ENCODE measurements at places on chromosomes 13 and 19. TPM values are rescaled to one million over a fixed set of nuclear protein-coding genes. Genes with fewer than 3 reads are reported as not detected.

- DNase-seq = no peak
These were observed 991.7 kb downstream of the EFNB2 start for GRCh38 chr13:105543742-105544141.

GRCh38 chr19:39112338-39112890 is 13.2 kb upstream of the PAK4 start:
- DNase-seq = no peak

GRCh38 chr13:98731925-98732324 is 20.5 kb downstream of the SLC15A1 start:
- no peak for DNase-seq

GRCh38 chr19:2266183-2266993 is 10.2 kb upstream of the JSRP1 start:
- peak; percentile 92 for DNase-seq

GRCh38 chr19:17448131-17448967 is at the start of gene TMEM221:
Gene TMEM221, minus strand, starts transcription at chr19:17448668. Its CDS starts 206 bp downstream, at chr19:17448462.
- peak; percentile 63 for DNase-seq

GRCh38 chr19:30563691-30564090 is 191.5 kb downstream of the ZNF536 start:
- no peak for DNase-seq

GRCh38 chr13:75870397-75870903 is 234.3 kb downstream of the LMO7 start:
- DNase-seq = no peak

DNA sequence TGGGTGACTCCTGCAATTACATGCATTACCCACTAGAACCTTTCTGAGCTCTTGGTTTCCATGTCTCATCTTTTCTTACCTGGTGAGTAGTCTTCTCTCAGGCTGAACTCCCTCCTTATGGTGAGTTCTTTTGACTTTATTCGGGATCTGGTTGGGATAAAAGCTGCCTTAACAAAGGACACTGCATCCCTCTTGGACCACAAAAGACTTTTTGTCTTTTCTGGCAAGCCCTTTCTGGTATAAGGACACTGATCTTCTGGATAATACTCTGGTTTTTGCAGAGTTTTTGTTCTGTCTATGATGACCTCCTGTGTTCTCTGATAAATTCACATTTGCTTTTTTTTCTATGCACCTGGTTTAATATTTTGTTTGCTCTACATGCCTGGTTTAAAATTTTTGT is 66.7 kb downstream of the SLITRK1 start:
- DNase-seq = no peak

DNA sequence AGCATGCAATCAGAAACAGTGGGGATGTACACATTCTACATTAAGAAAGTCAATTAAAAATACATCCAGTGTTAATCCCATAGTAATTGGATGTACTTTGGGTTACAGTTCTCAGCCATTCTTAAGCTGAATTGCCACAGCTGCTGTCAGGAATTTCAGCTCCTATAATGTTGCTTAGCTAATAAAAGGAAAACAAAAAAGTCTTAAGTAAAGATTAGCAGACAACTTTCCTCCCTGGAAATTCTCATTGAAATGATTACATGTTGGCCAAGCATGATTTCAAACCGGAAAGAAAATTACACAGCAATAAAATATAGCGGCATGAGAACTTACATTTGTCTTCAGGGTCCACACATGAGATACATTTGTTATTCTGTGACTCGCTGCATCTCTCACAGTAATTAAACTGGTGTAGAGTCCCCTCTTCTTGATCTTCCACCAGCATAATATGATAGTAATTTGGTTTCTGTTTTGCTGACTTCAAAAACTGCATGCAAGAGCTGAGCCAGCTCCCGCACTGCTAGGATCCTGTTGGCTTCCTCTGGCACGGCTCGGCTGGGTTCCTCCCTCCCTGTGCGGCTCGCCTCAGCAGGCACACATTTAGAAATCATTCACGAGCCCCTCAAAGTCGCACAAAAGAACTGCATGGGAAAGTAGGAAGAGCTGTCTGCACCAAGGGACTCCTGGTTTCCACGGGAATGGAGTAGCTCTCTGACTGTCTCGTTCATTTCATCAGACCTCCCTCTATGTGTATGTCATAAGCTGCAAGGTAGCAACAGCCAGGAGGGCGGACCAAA is at the start of gene HTR2A:
Gene HTR2A (minus strand): TSS at position 713 of the 797 bp plus-strand sequence. CDS start 1,147 bp downstream, outside the sequence.
- DNase-seq = peak; percentile 48

- no peak for DNase-seq
These were observed 904 bp upstream of the SOX1 start for GRCh38 chr13:112065867-112066623.

GRCh38 chr19:38543807-38544568 is 73.8 kb downstream of the MAP4K1 start:
- peak; percentile 49 for DNase-seq

DNA sequence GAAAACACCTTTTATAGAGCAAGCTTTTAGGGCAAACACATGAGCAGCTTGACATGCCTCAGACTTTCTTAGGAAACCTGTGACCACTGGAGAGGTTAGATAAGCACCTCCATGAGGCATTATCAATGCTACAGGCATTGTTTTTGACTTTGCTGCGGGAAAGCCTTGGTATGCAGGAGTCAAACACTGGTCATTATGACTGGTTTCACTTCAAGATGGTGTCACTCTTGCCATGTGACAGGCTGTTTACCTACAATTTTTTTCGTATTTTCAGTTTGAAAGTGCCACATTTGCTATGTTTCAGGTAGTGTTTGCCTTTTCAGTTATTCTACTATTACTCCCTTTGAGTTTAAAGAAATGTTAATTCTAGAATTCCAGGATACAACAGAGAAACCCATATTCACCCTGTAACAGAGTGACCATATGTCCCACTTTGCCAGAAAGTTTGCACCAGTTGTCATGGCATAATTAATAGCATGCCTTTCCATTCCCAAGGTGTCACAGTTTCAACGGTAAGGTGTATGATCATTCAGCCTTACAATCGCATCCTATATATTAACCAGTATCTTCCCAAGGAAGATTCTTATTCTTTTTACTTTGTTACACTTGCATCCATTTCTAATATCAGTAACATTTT is 33.0 kb downstream of the USP12 start:
- DNase-seq = no peak

- no peak for DNase-seq
These were observed 73.9 kb upstream of the OXGR1 start for GRCh38 chr13:97068151-97068550.

DNA sequence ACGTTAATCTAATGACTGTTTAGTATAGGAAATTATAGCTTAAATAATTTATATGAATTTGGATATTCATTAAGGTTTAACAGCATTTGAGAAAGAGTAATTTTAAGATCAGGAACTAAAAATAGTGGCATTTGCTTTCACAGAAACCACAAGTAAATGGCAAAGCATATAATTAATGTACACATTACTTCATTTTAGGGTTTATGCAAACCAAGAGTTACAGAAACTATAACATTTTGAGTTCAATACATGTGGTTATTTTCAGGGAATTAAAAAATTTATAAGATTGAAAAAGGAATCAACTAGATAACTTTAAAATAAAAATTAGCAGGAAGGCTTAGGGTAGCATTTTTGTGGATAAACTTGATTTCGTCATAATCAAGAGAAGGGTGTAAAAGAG is 151.7 kb upstream of the MIR17HG start:
- no peak for DNase-seq

DNA sequence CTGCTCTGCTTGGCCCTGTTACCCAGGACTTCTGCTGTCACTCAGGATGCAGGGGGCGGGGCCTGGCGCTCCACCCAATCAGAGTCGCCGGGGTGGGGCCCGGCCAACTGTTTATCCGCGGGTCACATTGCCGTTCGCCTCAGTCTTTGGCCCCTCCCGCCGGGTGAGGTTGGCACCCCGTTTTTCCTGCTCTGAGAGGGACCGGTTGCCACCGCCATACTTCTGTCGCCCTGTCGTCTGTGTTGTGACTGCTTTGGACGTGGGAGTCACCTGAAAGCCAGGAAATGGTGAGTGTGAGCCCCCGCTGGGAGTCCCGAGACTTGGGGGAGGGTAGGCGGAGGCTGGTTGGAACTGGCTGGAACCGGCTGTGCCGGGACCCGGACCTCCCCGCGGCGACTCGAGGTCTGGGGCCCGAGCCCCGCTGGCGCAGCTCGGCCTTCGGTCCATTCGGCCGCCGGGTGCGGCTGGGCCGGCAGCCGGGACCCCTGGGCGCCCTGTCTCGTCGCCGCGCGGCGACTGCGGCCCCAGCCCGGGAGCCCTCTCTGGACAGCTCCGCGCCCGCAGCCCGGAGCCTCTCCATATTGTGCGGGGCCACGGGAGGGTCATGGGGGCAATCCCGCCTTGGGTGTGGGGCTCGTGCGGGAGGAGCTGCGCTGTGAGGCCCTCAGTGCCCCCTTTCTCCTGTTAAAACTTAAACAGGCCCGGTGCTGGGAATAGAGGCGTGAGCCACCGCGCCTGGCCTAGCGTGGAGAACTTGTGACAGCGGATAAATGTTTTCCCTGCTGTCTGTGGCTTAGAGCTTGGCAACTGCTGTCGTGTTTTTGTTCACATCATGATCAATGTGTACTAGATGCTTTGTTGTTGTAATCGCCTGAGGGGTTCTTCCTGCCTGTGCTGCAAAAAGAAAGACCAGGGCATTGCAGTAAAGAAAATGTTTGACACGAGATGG is at the start of gene ZNF844:
Gene ZNF844 (plus strand): TSS at position 142 of the 949 bp plus-strand sequence. CDS start 143 bp downstream, at position 285.
- peak; percentile 99 for DNase-seq

DNA sequence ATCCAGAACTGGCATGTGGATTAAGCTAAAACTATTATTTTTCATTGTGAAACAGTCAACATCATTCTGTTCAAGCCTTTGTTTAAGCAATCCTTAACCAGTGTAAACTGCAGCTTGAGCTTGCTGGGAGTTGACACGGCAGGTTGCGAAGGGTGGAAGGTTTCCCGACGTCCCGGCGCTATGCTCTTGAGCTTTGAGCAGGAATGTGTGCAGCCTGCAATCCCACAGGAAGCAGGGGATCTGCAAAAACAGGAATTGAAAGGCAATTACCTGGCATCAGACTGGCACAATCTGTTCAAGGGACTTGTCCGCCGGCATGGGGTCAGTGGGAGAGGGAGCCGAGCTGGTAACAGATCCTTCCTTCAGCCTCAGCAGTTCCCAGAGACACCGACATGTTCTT is 586.7 kb upstream of the SGCG start:
- no peak for DNase-seq

- DNase-seq = peak; percentile 95
These were observed at the start of gene WIZ for GRCh38 chr19:15449620-15450527. Gene WIZ, minus strand, starts transcription at chr19:15449956. Its CDS starts 1,649 bp downstream, at chr19:15448307.

DNA sequence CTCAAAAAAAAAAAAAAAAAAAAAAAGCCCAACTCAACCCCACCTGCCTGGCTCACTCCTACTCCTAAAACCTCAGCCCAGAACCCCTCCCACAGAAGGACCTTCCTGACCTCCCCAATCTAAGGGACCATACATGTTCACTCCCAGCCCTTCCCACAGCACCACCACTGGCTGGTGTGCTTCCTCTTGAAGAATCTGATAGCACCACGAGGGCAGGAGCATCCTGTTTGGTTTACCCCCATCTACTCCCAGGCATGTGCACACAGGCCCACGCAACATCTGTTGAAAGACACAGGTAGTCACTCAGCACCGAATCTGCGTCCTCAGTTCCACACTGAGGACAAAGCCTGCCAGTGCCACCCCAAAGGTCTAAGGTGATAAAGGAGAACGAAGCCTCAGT is 8.2 kb downstream of the LATS2 start:
- no peak for DNase-seq

DNA sequence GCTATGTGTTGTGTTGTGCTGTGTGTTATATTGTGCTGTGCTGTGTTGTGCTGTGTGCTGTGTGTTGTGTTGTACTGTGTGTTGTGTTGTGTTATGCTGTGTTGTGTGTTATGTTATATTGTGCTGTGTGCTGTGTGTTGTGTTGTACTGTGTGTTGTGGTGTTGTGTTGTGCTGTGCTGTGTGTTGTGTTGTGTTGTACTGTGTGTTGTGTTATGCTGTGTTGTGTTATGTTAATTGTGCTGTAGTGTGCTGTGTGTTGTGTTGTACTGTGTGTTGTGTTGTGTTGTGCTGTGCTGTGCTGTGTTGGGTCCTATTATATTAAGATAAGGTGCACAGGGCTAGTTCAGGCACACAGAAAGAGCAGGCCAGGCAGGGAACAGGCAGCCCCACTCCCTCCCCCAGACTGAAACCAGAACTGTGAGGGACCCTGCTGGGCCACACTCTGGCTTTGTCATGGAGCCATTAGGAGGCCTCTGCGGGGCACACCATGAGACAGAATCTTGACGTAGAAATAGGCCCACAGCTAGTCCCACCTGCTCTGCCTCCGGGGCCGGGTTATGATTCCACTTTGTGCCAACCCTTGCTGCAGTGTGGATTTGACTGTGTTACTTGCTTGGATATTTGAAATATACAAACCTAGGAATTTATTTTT is 12.1 kb downstream of the SOX1 start:
- DNase-seq = no peak

GRCh38 chr13:34277936-34278335 is 460.0 kb downstream of the RFC3 start:
- no peak for DNase-seq

GRCh38 chr19:46915386-46915785 is 54.6 kb downstream of the ARHGAP35 start:
- no peak for DNase-seq

- no peak for DNase-seq
These were observed at the start of gene KCNN4 for GRCh38 chr19:43780706-43781525. Gene KCNN4, minus strand, starts transcription at chr19:43780973. Its CDS starts 112 bp downstream, at chr19:43780861.

DNA sequence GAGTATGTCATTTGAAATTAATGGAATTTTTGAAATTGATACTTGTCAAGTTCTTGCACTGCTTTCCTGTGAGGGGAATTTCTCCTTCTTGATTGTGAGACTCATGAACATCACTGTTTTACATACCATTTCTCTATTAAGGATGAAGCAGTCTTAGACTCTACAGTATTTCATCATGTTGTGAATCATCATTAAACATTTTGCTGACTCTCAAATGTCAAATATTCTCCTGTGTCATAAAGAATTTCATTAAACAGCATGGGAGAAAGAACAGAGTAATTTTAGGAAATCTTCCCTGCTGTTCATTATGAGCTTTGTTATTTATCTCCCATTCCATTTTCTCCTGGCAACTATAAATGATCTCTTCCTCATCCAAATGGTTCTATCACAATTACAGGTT is 729.0 kb downstream of the PCDH9 start:
- DNase-seq = no peak

- peak; percentile 62 for DNase-seq
These were observed 13.0 kb upstream of the JUND start for GRCh38 chr19:18294467-18294864.

- DNase-seq = no peak
These were observed 54.6 kb downstream of the TRPM4 start for GRCh38 chr19:49212016-49212701.

DNA sequence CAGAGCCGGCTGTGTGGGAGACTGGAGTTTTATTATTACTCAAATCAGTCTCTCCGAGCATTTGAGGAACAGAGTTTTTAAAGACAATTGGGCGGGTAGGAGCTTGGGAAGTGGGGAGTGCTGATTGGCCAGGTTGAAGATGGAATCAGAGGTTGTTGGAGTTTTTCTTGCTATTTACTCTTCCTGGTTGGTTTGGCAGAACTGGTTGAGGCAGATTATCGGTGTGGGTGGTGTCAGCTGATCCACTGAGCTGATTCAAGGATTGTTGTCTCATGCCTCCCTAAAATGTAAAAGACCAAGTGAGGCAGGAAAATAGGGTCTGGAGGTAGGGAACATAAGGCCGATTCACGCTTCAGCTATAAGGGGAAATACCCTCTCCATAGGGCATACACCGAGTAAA is 1.3 kb upstream of the TDRD12 start:
- DNase-seq = no peak

- DNase-seq = no peak
These were observed 109.5 kb upstream of the TSC22D1 start for GRCh38 chr13:44685641-44686040.

Gene CAMSAP3
- 2.6 TPM for total RNA-seq

Gene KIR2DL4
- total RNA-seq = not detected

Gene ZNF709
- total RNA-seq = 1.6 TPM

Gene ATP12A
- total RNA-seq = not detected

Gene ARRDC5
- total RNA-seq = not detected

Gene MYPOP
- total RNA-seq = 18.5 TPM

Gene CD209
- 10.0 TPM for total RNA-seq

Gene FOSB
- total RNA-seq = 0.79 TPM

Gene CASP14
- not detected for total RNA-seq
